Occipital lobe (tissue), 3 donors: ENCODE measurements at places on chromosomes 6 and 20. TPM values are rescaled to one million over a fixed set of nuclear protein-coding genes. Genes with fewer than 3 reads are reported as not detected.

GRCh38 chr6:134984821-134985220 lies 34.9 kb upstream of the ALDH8A1 start:
- no peak for DNase-seq

- DNase-seq = no peak
Observed at GRCh38 chr20:49799698-49800097, 12.9 kb upstream of the SLC9A8 start.

- DNase-seq = no peak
Observed at GRCh38 chr20:2382833-2383232, 2.1 kb downstream of the TGM6 start.

DNA sequence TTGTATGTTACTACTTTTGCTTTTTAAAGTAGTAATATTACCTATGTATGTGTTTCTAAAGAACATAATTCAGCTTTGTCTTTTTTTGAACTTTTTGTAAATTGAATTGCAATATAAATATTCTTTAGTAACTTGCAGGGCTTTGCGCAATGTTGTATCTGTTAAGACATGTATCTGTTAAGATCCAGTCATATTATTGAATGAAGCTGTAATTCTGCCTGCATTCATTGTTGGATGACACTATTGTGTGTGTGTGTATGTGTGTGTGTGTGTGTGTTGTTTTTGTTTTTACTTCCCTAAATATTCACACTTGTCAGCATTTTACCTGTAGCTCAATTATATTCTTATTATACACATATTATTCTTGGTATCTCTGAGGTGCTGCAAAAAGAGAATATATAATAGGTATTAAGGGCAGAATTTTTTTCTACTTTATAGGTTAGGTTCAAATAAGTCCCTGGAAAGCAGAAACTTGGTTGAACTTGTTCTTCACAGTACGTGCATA lies 164.0 kb downstream of the MEI4 start:
- no peak for DNase-seq

The FAM162B gene
- total RNA-seq = 2.8 TPM

- peak; percentile 66 for DNase-seq
Observed at GRCh38 chr6:112337209-112337638, 9.9 kb upstream of the RFPL4B start.
